ENCODE measurements at places on chromosomes 6 and 20.
A peak's percentile ranks its signal among the peaks of the same experiment; 100 is the strongest.

DNA sequence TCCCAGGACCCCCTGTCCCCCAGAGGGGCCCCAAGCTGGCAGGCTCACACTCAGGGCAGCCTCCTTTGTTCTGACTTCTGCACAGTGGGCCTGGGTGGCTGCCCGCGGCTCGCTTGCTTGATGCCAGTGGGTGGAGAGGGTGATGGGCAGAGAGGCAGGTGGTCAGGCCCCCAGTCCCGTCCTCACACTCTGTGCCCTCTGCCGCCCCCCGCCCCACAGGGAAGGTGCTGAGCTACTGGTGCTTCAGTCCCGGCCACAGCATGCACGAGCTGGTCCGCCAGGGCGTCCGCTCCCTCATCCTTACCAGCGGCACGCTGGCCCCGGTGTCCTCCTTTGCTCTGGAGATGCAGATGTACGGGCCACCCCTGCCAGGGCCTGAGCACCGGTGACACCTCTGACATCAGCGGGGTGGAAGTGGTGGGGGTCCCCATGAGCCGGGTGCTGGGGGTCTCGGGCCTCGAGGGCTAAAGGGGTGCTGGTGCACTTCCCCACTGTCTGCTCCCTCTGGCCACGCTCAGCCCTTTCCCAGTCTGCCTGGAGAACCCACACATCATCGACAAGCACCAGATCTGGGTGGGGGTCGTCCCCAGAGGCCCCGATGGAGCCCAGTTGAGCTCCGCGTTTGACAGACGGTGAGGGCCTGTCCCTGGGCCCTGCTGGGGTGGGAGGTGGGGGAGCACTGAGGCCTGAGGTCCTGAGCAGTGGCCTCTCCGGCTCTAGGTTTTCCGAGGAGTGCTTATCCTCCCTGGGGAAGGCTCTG is 8.9 kb upstream of the TNFRSF6B start:
- DNase-seq: no peak

GRCh38 chr20:32344835-32345506 is 13.2 kb upstream of the ASXL1 start:
- no peak for DNase-seq

DNA sequence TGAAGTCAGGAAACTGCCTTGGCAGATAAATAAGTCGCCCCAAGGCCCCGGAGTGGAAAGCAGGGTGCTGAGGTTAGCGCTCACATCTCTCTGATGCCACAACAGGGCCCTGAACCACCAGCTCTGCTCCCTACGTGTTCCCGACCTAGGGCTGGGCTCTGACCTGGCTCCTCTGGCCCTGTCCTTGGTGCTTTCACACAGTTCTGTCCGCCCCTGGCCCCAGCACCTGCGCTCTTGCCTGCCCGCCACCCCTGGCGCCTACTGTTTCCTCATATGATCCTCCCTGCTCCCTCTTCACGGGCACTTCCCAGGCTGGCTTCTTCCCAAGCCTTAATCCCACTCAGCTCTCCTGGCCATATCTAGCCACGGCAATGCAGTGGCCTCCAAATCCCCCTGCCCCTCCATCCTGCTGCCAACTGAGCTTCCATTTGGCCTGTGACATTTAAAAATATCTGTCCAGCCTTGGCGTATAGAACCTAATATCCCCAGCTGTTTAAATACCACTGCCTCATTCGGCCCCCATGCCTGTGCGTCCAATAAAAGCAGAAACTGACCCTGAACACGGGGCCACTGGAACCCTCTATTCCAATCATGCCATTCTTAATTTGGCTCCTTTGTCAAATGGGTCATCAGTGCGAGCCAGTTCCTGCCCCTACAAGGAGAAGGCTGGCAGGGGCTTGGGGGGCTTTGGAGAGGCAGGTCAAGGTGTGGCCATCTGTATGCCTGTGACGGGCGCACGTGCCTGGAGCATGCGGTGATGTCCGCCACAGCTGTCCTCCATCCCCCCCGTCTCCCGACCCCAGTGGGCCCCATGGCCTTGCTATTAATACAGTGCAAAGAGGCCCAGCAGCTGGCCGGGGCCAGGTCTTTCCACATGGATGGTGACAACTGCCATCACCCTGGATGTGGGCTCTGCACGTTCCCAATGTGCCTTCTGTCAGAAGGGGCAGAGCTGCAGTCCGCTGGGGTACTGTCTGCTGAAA is 27.7 kb downstream of the GNAS-AS1 start:
- no peak for DNase-seq

DNA sequence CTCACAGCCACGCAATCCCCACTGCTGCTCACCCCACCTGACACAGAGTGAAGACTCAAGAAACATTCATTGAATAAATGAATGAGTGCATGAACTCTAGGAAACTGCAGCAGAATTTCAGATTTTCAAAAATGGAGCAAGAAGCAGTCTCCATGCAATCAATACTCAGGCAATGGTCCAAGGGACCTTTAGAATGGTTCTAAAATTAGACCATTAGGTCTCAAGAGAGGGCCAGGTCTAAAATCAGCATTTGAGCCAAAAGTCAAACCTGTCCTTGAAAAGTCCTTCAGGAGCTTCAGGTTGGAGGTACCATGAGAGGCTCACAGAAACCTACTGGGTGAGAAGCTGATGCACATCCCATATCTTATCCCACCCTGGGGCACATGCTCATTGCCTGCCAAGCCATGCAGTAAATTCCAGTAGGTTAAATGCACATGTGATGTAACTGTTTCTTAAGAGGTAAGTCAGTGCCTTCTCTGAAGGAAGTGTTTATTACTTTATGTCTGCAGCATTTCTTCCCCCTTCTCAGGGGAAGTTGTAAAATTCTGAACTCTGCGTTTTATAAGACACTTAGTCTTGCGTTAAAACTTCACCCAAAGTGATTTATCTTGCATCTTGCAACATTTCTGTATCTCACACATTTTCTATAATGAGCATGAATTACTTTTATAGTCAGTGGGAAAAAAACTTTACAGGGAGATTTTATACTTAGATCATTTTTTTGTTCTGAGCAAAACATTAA is 126.6 kb downstream of the ADAT2 start:
- DNase-seq: no peak

GRCh38 chr6:106872049-106872448 is 102.5 kb downstream of the CD24 start:
- DNase-seq: no peak

DNA sequence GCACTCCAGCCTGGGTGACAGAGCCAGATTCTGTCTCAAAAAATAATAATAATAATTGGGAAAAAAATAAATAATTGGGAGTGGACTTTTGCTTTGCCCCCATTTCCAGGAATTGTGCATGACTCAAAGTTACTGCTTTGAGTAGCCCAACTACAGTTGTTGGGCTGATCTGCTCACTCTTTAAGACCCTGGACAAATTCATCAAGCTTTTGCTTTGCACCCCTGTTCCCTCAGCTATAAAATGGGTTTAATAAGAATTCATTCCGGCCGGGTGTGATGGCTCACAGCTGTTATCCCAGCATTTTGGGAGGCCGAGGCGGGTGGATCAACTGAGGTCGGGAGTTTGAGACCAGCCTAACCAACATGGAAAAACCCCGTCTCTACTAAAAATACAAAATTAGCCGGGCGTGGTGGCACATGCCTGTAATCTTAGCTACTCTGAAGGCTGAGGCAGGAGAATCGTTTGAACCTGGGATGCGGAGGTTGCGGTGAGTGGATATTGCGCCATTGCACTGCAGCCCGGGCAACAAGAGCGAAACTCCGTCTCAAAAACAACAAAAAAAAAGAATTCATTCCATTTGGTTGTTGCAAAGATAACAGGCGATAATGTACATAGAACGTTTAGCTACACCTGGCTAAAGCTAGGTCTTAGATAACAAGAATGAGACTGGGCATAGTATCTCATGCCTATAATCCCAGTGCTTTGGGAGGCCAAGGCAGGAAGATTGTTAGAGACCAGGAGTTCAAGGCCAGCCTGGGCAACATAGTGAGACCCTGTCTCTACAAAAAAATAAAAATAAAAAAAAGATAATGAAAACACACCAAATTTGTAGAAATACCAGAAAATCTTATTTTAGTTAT is 87.9 kb upstream of the ZNF217 start:
- DNase-seq: no peak

DNA sequence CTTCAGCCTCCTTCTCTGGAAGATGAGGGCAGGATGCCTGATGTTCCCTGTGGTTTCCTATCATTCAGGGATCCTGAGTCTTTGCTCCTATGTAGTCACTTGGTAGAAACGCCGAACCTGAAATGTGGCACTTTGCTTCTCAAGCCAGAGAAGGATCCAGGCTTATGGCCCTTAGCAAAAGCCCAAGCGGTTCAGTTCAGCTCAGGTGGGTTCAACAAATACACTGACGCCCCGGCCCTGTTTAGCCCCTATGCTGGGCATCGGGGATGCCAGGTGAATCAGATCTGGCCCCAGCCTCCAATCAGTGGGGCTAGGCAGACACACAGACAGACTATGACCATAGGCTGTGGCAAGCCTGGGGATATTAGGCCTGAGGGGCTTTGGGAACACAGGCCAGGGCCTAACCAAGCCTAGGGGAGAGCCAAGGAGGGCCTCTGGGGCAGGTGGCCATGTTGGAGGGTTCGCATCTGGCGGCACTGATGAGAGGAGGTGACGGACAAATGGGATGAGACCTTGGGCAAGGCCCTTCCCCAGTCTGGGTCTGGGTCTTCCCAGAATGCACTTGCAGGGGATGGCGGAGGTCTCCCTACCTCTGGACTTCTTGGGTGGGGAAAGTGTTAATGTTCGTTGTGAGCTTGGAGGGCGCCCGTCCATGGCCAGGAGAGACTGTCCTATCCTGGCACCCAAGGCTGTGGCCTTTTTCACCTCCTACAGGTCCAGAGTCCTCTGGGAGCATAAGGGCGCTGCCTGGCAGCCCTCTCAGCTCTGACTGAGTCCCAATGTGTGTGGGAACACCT is 17.6 kb upstream of the SRC start:
- DNase-seq: no peak

DNA sequence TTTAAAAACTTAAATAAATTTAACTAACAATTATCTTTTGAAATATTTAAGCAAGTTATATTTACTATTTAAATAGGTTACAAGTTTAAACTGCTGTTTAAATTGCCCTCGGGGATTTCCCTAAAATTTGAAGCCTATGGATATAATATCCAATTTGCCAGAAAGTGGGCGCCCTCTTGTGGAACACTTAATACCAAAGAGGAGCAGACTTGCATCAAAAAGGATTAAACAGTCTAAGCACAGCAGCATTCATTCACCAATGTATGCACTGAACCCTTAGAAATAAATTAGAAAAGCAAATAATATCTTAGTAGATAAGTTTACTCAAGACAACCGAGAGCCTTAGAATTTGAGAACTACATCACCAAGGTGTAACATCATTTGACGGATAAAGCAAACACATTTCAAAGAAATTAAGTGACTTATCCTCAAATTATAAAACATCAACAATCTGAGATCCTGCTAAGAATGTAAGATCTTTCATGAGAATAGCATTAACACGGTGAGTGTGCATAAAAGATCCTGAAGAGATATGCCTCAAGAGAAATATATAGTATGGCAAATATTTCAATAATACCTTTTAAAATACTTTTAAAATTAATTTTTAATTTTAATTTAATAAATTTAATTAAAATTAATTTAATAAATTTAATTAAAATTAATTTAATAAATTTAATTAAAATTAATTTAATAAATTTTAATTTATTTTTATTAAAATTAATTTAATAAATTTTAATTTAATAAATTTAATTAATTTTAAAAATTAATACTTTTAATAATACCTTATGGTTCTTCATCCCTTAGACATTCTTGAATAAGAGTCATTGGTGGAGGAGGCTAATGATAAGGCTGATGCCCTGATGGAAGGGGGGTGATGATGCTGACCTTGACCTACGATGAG is 11.5 kb upstream of the MEP1A start:
- peak; percentile 48 for DNase-seq

GRCh38 chr6:142945049-142945445 is at the start of gene HIVEP2:
Gene HIVEP2 (minus strand): TSS chr6:142945176. CDS start chr6:142774738, 170,438 bp downstream.
- DNase-seq: no peak

DNA sequence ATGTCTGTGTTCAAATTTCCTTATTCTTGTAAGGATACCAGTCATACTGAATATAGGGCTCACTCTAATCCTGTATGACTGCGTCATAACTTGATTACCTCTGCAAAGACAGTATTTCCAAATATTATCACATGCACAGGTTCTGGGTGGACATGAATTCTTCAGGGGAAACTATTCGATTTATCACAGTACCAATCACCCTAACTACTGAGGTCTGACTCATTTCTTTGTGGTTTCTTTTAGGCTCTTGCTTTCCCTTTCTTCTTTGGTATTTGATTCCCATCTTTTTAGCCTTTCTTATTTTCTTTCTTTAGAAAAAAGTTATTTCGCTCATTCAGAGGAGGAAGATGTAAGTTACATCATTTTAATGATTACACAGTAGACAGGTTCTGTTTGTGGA is 40.3 kb upstream of the TBX18 start:
- no peak for DNase-seq

Data from retina (tissue), 1 donor.